Activated T-helper 1 cell treated with Interleukin-2 at 50 U/mL for 16 hours (primary cell): ENCODE measurements at places on chromosomes 4 and X.

DNA sequence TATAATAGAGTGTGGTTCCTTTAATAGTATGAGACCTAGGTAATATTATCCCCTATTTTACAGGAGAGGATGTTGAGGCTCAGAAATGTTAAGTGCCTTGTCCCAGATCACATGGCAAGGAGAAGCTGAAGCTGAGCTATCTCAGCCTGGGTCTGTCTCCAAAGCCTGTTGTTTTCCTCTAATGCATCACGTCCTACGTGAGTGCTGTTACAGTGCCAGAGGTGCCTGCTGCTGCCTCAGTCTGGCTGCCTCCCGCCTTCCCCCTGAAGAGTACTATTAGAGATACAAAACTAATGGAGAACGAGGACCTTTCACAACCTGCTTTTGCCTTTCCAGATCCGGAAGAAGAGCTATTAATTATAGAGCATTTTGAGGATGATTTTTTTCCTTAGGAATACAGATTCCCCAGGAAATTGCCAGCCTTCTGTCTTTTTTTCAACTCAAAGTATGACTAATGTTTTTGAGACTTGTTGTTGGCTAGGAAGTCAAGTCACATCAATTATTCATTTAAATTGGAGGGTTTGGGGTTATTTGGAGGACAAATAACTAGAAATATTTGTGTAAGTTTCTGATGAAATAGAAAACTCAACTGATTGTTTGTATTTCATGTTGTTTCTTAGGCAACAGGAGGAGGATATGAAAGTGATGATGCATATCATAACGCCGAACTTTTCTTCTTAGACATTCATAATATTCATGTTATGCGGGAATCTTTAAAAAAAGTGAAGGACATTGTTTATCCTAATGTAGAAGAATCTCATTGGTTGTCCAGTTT, 43.9 kb upstream of the MTMR1 start:
- DNase-seq = no peak

DNA sequence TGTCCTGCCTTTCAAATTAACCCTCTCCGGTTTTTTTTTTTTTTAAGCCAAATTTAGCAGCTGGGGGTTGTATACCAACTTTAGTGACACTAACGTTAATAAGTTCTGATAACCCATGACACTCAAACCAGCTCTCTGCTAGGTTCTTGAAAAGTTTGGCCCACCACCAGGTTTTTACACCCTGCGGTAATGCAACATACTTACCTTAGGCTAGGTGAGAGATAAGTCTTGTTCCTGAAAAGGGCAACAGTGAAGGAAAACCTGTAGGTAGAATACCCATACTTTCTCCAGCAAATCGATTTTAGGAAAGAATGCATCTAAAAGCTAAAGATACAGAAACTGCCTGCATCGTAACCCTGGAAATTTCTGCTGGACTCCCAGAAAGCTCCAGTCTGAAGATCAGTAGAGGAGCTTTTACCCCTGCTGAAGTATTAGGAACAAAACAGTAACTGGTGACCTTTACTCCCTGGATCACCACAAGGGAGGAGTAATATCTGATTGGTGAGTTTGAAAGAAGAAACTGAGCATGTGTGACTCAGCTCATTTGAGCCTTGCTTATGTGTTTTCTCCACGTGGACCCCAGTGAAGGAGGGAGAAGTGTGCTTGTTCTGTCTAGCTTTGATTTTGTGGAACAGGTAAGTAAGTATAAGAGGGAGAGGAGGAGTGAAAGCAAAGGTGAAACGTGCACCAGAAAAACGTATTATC, 34.4 kb upstream of the COX18 start:
- DNase-seq = no peak

- DNase-seq = no peak
These were observed at the start of gene CCDC158 for GRCh38 chr4:76420762-76421581. TSS of gene CCDC158 (minus strand) at chr4:76421141. CDS start at chr4:76403207, 17,934 bp downstream.

GRCh38 chr4:116668190-116668589, 417.2 kb downstream of the TRAM1L1 start:
- DNase-seq = no peak

- no peak for DNase-seq
These were observed 132.1 kb upstream of the TLL1 start for GRCh38 chr4:165740911-165741310.

GRCh38 chr4:169410839-169411770, 140.3 kb upstream of the SH3RF1 start:
- peak; percentile 24 for DNase-seq

- DNase-seq = no peak
These were observed 32.0 kb upstream of the MMAA start for GRCh38 chr4:145587088-145587754.

- no peak for DNase-seq
These were observed 5.7 kb downstream of the BMPR1B start for GRCh38 chr4:94763500-94763899.

- no peak for DNase-seq
These were observed 286.4 kb downstream of the CRLF2 start for GRCh38 chrX:926070-926469.

- no peak for DNase-seq
These were observed 31.8 kb downstream of the STAG2 start for GRCh38 chrX:123993326-123993725.

DNA sequence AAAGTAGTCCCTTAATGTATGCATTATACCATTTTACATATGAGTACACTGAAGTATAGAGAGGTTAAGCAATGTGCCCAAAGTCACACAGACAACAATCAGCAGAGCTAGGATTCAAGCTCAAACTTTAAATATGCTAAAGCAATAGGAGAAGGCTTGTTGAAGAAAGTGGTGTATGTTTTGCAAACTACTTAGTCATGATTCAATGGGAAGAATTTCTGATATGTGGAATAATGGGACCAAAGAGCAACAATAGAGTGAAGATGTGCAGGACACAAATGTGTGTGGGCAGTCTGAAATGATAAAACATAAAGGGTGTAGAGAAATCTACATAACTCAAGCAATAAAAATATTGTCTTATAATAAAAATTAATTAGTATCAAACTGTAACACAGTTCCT, 109.0 kb upstream of the ARSJ start:
- no peak for DNase-seq

GRCh38 chr4:129641179-129641578, 545.2 kb downstream of the C4orf33 start:
- no peak for DNase-seq

- DNase-seq = no peak
These were observed 154.0 kb upstream of the AADAT start for GRCh38 chr4:170243662-170244288.

DNA sequence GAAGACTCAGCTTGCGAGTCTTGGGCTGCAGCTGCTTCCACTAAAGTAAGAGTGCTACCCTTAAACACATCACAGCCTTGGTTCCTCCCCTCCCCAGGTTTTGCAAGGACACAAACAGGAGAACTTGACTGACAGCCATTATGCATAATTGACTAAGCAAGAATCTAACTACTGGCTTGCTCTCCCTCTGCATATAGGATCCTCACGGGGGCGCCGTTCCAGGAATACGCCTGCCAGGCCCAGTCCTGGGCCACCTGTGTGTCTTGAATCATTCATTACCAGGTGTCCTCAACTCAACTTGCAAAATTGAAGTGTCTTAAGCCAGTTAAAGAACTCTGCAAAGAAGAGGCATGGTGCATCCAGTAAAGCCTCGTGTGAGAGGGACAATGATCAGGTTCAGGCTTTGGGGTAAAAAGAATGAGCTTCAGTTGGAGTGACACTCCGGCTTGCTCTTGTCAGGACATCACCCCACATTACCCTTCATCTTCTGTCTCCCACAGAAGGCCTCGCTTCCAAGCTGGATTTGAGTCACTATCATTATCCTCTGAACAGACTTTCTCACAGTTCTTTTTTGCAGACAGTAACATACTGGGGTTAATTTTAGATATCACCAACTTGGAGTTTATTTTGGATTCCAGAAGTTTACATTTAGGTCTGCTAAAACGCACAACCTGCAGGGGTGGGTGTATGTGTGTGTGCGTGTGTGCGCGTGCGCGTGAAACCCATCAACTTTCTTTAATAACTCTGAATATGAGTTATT, 273.5 kb upstream of the HS3ST1 start:
- DNase-seq = no peak

GRCh38 chr4:141486375-141486997, 149.9 kb upstream of the IL15 start:
- no peak for DNase-seq

- no peak for DNase-seq
These were observed 440.2 kb downstream of the INPP4B start for GRCh38 chr4:142405695-142406498.

GRCh38 chr4:4397441-4397819, 10.5 kb downstream of the NSG1 start:
- no peak for DNase-seq

- no peak for DNase-seq
These were observed 202.9 kb upstream of the NPY2R start for GRCh38 chr4:155005395-155006090.

DNA sequence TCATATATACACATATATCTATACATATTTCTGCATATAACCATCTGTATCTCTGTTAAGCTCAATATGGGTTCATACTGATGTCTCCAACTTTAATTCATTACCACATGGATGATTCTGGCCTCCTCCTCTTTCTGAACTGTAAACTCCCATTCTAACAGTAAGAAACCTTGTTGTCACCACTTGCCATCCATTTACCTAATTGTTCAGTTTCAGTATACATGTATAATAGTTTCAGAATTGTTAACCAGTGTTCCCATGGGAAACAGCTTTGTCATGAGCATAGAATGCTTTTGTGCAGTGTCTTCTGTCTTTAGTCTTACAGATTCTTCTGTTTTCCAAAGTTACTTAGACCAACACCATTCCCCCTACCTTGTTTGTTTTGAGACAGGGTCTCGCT, 35.9 kb downstream of the SLC9A6 start:
- DNase-seq = no peak

- peak; percentile 20 for DNase-seq
These were observed 581 bp downstream of the UBE2K start for GRCh38 chr4:39698424-39699009.

DNA sequence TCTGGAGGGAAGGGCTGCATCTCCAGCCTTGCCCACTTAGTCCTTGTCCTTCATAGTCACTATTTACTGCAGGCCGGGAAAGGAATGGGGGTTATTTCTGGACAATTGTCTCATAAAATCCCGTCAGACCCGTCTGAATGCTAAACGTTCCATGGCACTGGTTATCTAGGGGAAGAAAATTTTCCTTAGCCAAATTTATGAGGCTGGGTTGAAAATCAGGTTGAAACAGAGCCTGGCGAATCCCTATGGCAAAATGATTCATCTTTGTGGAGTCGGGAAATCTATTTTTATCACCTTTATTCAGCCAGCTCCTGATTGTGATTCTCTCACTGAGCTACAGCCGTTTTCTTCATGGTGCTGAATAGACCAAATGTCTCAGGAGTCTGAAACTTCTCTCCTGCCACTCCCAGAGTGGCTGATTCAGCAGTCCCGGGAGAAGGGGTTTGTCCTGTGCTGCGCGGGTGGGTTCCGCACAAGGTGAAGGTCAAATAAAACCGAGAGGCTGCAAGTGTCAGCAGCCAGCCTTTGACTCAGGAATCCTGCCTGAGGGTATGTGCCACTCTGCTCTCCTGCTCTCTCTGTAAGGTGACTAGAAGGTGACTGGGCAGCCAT, 1.0 kb downstream of the LIMCH1 start:
- no peak for DNase-seq

DNA sequence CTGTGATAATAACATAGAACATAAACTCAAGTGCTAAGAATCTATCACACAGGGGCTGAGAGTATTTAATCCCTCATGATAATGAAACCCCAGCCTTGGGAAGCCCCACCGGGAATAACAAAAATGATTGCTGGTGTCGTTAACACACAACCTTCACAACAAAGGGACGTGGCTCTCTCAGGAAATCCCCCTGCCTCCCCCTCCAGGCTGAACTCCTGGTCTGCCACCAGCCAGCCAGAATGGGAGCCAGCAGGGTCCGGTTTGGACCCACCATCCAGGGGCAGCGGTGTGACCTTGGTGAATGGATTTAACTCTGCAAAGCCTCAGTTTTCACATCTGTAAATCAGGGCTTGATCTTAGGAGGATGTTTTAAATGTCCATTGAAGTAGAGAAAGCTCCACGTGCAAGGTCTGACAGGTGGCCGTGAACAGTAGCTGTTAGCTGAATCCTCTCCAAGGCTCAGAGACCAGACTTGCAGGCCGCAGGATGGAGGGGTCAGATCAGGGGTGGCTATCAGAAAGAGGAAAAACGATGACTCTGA, 46.5 kb downstream of the ABLIM2 start:
- no peak for DNase-seq
